Left ventricle myocardium inferior (tissue), 1 donor: ENCODE measurements at places on chromosomes 2 and 18. TPM values are rescaled to one million over a fixed set of nuclear protein-coding genes. Genes with fewer than 3 reads are reported as not detected.

GRCh38 chr2:75710577-75711253 lies at the start of gene GCFC2:
GCFC2 (minus strand) TSS chr2:75710915; CDS start chr2:75710855, 60 bp downstream.
- peak within 1 kb of the TSS; percentile 97 for H3K27ac ChIP-seq

GRCh38 chr2:152395572-152395971 lies 60.6 kb downstream of the FMNL2 start:
- H3K27ac ChIP-seq = peak overlapping the region; percentile 54
- H3K4me3 ChIP-seq = peak overlapping the region; percentile 45
- no peaks in the 10 kb centered on the region for H3K27me3 ChIP-seq
- H3K36me3 ChIP-seq = no peaks in the 10 kb centered on the region
- no peak for DNase-seq

GRCh38 chr2:201968476-201968875 lies 65.2 kb upstream of the FZD7 start:
- no peaks in the 10 kb centered on the region for H3K27me3 ChIP-seq
- no peaks in the 10 kb centered on the region for H3K36me3 ChIP-seq

GRCh38 chr2:217621391-217621801 lies 381.4 kb downstream of the TNS1 start:
- no peaks in the 10 kb centered on the region for H3K36me3 ChIP-seq
- no peaks in the 10 kb centered on the region for H3K27me3 ChIP-seq
- no peak for DNase-seq
- no peak overlapping the region for H3K4me3 ChIP-seq
- H3K27ac ChIP-seq = peak overlapping the region; percentile 59

DNA sequence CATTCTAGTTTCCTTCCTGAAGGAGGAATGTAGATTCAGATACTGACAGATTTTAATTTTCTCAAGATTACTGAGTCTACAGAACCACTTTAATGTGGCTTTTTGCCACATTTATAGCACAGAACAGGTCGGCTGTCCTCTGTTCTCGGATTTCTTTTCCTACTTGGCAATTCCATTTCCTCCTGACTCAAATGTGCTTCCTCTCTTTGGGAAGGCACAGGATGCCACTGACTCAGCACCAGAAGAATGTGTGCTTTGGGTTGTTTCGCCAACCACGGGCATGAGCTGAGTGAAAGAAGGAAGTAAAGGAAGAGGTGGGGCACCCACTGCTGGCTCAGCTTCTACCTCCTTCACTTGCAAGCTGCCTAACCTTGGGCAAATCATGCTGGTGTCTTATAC lies 970.6 kb upstream of the ACVR2A start:
- no peaks in the 10 kb centered on the region for H3K36me3 ChIP-seq
- no peaks in the 10 kb centered on the region for H3K4me1 ChIP-seq
- H3K27ac ChIP-seq = no peak overlapping the region
- no peak overlapping the region for H3K4me3 ChIP-seq
- DNase-seq = no peak

- no peaks in the 10 kb centered on the region for H3K4me1 ChIP-seq
- no peaks in the 10 kb centered on the region for H3K36me3 ChIP-seq
- DNase-seq = no peak
- no peak overlapping the region for H3K4me3 ChIP-seq
Measured at GRCh38 chr2:149418065-149418464, 87.7 kb downstream of the LYPD6 start.

DNA sequence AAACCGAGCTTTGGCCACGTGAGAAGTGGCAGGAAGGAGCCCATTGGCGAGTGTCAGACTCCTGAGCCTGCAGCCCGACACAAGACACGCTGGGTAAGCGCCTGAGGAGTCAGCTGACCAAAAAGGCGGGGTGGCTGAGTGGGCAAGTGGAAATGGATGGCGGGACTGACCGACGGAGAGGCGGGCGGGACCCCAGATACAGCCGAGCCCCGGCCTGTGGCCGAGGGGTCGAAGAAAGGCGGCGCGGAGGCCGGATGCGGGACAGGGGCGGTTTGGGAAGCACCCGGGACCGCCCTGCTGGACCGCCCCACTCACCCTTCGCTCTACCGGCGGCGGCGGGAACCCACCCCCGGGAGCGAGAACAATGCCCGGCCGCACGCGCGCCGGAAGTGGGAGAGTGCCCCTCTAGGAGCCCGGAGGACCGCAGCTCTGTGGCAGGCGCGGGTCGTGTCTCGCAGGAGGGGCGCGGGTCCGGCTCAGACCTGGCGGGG lies 22.8 kb downstream of the ZSCAN30 start:
- peaks cover 17% of the 10 kb centered on the region for H3K36me3 ChIP-seq
- peak; percentile 85 for DNase-seq
- H3K27ac ChIP-seq = peak overlapping the region; percentile 90
- peak overlapping the region; percentile 80 for H3K4me3 ChIP-seq
- peaks cover 13% of the 10 kb centered on the region for H3K4me1 ChIP-seq

DNA sequence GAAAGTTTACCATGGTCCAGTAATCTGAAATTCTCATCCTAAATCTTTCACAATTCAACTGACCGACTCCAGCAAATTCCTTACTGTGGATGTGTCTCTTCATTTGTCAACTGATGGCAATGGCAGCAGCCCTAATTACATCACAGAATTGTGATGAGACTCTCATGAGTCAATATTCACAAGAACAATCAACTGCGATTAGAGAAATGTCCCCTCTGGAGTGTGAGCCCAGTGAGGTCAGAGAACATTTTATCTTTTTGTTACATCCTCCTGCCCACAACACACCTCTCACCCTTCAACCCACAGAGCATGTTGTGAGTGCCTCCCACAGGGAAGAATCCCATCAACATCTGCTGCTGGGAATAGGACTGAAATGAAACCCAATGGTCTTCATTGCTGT lies 73.6 kb downstream of the CD226 start:
- H3K27ac ChIP-seq = no peak overlapping the region
- H3K36me3 ChIP-seq = no peaks in the 10 kb centered on the region

DNA sequence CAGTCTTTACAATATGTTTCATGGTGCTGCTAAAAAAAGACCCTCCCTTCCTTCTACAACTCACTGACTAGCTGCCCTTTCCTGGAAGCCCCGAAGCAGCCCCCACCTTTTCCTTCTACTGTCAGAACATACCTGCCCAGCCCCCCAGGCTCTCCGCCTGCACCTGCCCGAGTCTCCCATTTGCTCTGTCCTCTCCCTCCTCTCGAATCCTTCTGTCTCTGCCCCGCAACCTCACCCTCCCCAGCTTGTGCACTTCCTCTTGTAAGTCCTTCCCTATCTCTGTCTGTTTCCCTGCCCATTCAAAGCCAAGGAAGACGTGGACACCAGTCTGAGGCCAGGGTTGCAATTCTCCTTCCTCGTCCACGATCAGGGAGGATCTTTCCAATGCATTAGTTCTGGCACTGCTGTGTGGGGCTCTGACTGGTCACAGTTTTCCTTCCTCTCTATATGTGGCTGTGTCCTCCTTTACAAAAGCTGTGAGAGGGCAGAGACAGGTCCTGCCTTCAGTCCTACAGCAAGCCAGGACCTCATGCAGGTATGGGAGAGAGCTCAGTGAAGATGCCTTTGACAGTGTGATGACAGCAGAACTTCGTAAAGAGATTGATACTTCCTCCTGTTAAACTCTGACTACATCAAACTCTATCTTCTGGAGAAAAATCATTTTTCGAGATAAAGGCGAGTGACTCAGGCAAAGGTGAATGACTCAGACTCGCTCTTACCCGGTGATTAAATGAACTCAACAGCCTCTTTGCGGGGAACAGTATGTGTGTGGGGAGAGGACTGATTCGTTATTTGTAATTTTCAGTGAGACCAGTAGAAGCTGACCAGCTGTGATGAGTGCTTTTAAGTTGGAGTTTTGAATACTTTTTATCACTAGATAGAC lies 14.2 kb downstream of the TNFRSF11A start:
- H3K27me3 ChIP-seq = peaks cover 66% of the 10 kb centered on the region
- H3K4me3 ChIP-seq = no peak overlapping the region
- H3K4me1 ChIP-seq = no peaks in the 10 kb centered on the region

- no peak overlapping the region for H3K27ac ChIP-seq
- no peaks in the 10 kb centered on the region for H3K36me3 ChIP-seq
- H3K27me3 ChIP-seq = peaks cover 68% of the 10 kb centered on the region
- no peaks in the 10 kb centered on the region for H3K4me1 ChIP-seq
Measured at GRCh38 chr2:44895061-44895460, 46.4 kb upstream of the SIX3 start.

- H3K27ac ChIP-seq = no peak overlapping the region
- H3K27me3 ChIP-seq = no peaks in the 10 kb centered on the region
- no peak overlapping the region for H3K4me3 ChIP-seq
- no peaks in the 10 kb centered on the region for H3K36me3 ChIP-seq
- no peaks in the 10 kb centered on the region for H3K4me1 ChIP-seq
Measured at GRCh38 chr2:205290299-205290698, 392.0 kb upstream of the NRP2 start.

- DNase-seq = no peak
- H3K4me1 ChIP-seq = peaks cover 7% of the 10 kb centered on the region
- no peaks in the 10 kb centered on the region for H3K27me3 ChIP-seq
- no peak overlapping the region for H3K27ac ChIP-seq
Measured at GRCh38 chr2:204776781-204777559, 231.7 kb downstream of the PARD3B start.

DNA sequence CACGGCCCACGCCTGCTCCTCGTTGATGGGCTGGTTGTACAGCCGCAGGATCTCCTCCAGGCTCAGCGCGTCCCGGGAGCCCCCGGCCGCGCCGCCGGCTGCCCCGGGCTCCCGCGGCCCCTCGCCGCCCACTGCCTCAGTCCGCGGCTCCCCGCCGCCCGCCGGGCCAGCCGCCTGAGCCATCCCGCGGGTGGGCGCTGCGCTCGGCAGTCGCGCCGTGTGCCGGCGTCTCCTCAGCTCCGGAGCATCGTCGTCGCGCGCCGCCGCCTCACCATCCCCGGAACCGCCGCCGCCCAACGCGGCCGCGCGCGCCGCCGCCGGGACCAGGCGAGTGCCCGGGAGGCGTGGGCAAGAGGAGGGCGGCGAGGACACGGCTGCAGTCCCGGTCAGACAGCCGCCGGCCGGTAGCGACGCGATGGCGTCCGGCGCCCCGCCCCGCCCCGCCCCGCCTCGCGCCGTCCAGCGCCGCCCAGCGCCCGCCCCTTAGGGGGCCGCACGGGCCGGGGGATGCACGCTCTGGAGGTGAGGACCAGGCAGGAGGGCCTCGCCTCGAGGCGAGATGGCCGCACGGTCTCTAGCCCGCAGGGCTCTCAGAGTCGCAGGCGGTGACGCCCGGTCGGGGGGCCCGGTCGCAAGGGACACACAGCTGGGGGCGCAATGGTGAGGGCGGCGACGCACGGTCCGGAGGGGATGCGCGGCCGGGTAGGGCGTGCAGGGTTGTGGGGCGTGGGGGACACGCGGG lies at the start of gene SPIRE1:
SPIRE1 (minus strand) TSS at position 424 of the 742 bp plus-strand sequence; CDS start at position 183, 241 bp downstream.
- H3K27ac ChIP-seq = peak within 1 kb of the TSS; percentile 97
- peak; percentile 82 for DNase-seq
- H3K4me1 ChIP-seq = peaks cover 44% of the 10 kb centered on the region
- no peaks in the 10 kb centered on the region for H3K36me3 ChIP-seq
- H3K27me3 ChIP-seq = no peaks in the 10 kb centered on the region
- H3K4me3 ChIP-seq = peak within 1 kb of the TSS; percentile 90

GRCh38 chr2:237393523-237393922 lies 20.4 kb downstream of the COL6A3 start:
- no peak for DNase-seq
- no peak overlapping the region for H3K4me3 ChIP-seq
- H3K36me3 ChIP-seq = no peaks in the 10 kb centered on the region

- no peaks in the 10 kb centered on the region for H3K36me3 ChIP-seq
- DNase-seq = no peak
- no peak overlapping the region for H3K4me3 ChIP-seq
- H3K4me1 ChIP-seq = peaks cover 27% of the 10 kb centered on the region
- H3K27ac ChIP-seq = peak overlapping the region; percentile 86
- no peaks in the 10 kb centered on the region for H3K27me3 ChIP-seq
Measured at GRCh38 chr2:12502759-12503158, 214.0 kb upstream of the TRIB2 start.

GRCh38 chr18:79581911-79582310 lies 97.7 kb upstream of the CTDP1 start:
- H3K27ac ChIP-seq = no peak overlapping the region
- H3K4me1 ChIP-seq = peaks cover 15% of the 10 kb centered on the region
- DNase-seq = no peak
- no peak overlapping the region for H3K4me3 ChIP-seq

The KATNAL2 gene
- 5.4 TPM for total RNA-seq

The GAD1 gene
- total RNA-seq = not detected

The GIGYF2 gene
- total RNA-seq = 59.9 TPM

The ACVR1C gene
- total RNA-seq = 0.36 TPM

The ELOA2 gene
- not detected for total RNA-seq

The C2orf72 gene
- total RNA-seq = 0.05 TPM

The RGPD3 gene
- total RNA-seq = not detected

The NAGK gene
- 46.7 TPM for total RNA-seq
